AG08395 (cell line): ENCODE measurements at places on chromosomes 16 and 17.

- DNase-seq: no peak
Observed at GRCh38 chr16:67996666-67997065, 2.6 kb downstream of the DPEP2 start.

- no peak for DNase-seq
Observed at GRCh38 chr16:11395008-11395948, 50.0 kb downstream of the RMI2 start.

GRCh38 chr16:3590736-3591435 lies 13.7 kb upstream of the NLRC3 start:
- DNase-seq: no peak

- peak; percentile 91 for DNase-seq
Observed at GRCh38 chr17:2749784-2750181, 331 bp upstream of the CCDC92B start.

GRCh38 chr16:68229431-68230175 lies 6.3 kb downstream of the ESRP2 start:
- peak; percentile 88 for DNase-seq

DNA sequence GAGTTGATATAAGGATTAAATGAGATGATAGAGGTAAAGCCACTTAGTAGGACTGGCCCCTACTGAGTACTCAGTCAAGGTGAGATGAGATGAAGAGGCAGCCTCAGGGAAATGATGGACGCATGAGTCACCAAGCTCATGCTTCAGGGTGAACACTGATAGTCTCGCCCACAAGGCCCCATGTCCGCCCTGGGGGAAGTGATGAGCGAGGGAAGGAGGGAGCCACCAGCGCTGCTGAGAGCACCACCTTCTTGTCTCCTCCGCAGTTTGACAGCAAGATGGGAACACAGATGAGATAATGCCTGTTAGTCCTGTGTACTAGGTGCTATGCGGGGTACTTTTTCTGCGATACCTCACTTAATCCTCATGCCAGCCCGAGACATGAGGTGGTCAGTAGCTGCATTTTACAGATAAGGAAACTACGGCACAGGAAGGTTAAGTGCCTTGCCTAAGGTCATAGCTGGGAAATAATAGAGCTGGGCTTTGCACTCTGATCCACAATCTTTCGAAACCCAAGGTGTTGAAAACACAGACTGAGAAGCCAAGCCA lies 383.0 kb downstream of the CPPED1 start:
- no peak for DNase-seq
